Mucosa of gallbladder (tissue), 1 donor: ENCODE measurements at places on chromosomes 13 and 19. TPM values are rescaled to one million over a fixed set of nuclear protein-coding genes. Genes with fewer than 3 reads are reported as not detected.

Gene ZNF132
- total RNA-seq = 12.1 TPM

Gene ZNF382
- 8.4 TPM for total RNA-seq

Gene FARP1
- total RNA-seq = 112 TPM

Gene CCDC194
- 1.0 TPM for total RNA-seq

Gene TDRD12
- total RNA-seq = 1.4 TPM

Gene ATXN8OS
- not detected for total RNA-seq

Gene PLIN5
- 13.6 TPM for total RNA-seq

Gene RXFP2
- not detected for total RNA-seq

Gene SIGLEC7
- 3.5 TPM for total RNA-seq

Gene FUZ
- total RNA-seq = 36.7 TPM

Gene ZSCAN18
- total RNA-seq = 111 TPM

Gene NLRP7
- not detected for total RNA-seq

Gene ELSPBP1
- total RNA-seq = not detected

DNA sequence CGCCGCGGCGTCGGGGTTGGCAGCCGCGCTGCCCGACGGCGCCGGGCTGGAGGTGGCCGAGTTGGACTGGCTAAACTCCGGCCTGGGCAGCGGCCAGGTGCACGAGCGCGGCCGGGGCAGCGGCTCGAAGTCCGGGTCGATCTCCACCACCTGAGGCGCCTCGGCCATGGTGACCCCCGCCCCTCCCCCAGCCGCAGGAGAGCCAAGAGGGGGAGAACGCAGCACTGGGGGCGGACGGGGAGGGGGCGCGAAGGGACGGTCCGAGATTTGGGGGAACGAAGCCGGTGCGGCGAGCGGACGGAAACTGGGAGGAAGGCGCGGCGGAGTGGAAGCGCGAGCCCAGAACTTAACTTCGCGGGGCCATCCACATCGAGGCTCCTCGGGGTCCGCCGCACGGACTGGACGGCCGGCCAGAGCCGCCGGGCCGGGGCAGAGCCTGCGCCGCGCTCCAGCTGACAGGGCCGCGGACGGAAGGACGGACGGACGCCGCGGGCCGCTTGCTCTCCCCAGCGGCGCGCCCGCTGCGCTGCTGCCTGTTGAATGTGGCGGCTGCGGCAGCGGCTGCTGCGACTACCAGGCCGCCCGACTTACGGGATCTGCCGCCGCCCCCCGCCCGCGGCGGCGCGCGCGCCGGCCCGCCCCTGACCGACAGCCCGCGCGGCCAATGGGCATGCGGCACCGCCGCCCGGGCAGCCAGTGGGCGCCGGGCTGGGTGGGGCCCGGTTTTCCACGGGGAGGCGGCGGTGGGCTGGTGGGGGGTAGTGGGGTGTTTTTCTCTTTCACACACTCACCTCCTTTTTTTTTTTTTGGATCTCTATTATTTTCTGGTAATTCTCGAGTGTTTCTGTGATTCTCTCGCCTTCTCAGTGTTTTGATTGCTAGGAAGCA, at the start of gene FOXO1:
TSS of gene FOXO1 (minus strand) at position 597 of the 888 bp plus-strand sequence. CDS start at position 168, 429 bp downstream.
- DNase-seq = peak; percentile 92

- no peak for DNase-seq
These were observed 1551.8 kb downstream of the SLITRK1 start for GRCh38 chr13:82330499-82330898.

DNA sequence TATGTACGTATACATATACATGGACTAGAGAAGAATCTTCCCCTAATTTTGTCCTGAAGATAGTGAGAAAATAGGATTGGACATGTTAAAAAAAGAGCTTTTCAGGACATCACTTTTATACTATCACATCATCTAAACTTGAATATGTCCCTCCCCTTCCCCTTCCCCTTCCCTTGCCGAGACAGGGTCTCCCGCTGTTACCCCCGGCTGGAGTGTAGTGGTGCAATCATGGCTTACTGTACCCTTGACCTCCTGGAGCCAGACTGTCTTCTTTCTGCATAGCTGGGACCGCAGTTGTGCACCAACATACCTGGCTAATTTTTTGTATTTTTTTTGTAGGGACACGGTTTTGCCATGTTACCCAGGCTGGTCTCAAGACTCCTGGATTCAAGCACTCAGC, 6.6 kb downstream of the HNRNPM start:
- no peak for DNase-seq

GRCh38 chr13:21948769-21949474, 278.0 kb downstream of the FGF9 start:
- DNase-seq = no peak

DNA sequence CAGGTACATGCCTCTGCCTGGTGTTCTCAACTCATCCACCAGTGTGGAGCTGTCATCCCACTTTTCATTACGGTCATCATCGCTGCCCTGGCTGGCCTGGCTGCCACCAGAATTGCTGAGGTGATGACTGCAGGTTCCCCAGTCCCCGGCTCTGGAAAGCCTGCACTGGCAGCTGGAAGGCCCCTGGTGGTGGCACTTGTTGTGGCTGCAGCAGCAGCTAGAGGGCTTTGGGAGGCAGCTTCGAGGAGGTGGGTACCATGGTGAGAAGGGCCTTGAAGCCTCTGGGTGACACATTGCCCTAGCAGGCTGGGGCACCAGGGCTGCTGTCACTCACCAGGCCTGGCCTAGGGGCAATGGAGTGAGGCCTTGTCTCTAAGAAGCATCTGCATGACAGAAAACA, 25.3 kb upstream of the ZNF14 start:
- DNase-seq = no peak

- peak; percentile 38 for DNase-seq
These were observed 13.3 kb upstream of the CACNG6 start for GRCh38 chr19:53977991-53978731.

GRCh38 chr13:59261928-59262488, 901.7 kb downstream of the DIAPH3 start:
- no peak for DNase-seq

DNA sequence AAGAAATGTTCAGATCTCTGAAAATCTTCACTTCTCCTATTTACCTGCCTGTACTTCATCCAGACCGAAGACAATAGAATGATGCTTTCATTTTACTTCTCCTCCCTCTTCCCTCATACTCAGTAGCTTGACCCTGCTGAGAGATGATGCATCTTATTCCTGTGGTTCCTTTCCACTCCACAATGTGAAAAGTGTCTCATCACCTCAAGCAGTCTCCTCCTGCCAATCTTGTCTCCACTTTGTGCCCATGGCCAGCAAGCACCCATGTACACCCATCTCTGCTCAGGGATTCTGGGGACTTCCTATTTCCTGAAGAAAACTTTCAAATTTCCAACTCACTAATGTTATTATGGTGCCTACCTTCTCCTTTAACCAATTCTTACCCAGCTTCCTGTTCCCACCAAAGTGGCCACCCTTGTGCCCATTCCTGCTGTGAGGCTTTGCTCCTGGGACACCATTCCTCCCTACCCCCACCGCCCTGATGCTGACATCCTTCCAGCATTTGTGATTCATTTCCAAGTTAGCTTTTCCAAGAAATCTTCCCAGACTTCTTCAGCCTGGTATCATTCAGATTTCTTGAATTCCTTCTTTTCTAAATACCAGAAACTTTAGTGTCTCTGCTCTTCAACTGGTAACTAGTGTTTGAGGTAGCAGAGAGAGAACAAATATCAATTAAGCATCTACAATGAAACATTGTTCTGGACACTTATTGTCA, 212.5 kb downstream of the POSTN start:
- no peak for DNase-seq

GRCh38 chr13:48908381-48909055, 67.2 kb upstream of the FNDC3A start:
- no peak for DNase-seq

DNA sequence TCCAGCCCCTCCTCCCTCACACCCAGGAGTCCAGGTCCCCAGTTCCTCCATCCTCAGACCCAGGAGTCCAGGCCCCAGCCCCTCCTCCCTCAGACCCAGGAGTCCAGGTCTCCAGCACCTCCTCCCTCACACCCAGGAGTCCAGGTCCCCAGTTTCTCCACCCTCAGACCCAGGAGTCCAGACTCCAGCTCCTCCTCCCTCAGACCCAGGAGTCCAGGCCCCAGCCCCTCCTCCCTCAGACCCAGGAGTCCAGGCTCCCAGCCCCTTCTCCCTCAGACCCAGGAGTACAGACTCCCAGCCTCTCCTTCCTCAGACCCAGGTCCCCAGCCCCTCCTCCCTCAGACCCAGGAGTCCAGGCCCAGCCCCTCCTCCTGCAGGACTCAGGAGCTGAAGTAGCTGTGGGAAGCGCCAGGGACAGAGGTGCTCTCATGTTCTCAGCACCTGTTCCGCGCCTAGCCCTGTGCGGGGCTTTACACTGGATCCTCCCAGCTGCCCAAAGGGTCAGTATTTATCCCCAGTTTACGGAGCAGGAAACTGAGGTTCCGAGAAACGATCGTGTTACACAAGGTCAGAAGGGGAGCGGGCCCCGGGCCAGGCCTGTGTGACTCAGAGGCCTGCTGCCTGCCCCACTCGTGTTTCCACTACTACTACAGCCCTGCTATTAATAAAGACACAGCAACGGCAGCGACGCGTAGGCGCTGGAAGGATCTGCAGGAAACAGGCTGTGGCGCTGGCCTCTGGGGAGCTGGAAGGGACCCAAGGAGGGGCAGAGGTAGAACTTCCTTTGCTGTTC, 1.7 kb upstream of the SBK3 start:
- DNase-seq = peak; percentile 71

DNA sequence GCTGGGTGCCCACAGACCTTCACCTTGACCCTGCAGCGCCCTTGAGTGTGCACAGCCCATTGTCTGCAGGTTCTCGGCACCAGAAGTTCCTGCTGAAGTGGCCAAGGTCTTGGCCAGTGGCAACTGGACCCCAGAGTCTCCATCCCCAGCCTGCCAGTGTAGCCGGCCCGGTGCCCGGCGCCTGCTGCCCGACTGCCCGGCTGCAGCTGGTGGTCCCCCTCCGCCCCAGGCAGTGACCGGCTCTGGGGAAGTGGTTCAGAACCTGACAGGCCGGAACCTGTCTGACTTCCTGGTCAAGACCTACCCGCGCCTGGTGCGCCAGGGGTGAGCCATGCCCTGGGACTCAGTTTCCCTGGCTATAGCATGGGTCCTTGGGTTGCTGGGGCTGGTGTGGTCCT, 11.9 kb upstream of the ARHGAP45 start:
- no peak for DNase-seq

DNA sequence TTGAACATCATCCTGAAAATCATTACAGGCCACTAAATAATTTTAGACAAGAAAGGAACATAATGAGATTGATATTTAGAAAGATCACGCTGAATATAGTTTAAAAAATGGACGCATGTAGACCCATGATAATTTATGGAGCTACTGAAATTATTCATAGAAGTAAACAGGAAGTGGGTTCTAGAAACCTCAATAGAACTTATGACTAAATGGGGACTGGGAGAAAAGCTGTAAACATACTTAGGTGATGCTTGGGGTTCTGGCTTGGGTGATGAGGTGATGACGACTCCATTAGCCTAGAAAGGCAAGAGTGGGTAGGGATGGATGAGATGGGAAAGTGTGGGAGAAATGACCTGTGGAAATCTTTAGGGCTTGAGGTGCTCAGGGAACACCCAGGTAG, 484.0 kb downstream of the MYO16 start:
- DNase-seq = no peak

- no peak for DNase-seq
These were observed 13.9 kb downstream of the ERICH6B start for GRCh38 chr13:45601680-45602079.

- no peak for DNase-seq
These were observed 8.3 kb downstream of the GTF3A start for GRCh38 chr13:27432611-27433210.

DNA sequence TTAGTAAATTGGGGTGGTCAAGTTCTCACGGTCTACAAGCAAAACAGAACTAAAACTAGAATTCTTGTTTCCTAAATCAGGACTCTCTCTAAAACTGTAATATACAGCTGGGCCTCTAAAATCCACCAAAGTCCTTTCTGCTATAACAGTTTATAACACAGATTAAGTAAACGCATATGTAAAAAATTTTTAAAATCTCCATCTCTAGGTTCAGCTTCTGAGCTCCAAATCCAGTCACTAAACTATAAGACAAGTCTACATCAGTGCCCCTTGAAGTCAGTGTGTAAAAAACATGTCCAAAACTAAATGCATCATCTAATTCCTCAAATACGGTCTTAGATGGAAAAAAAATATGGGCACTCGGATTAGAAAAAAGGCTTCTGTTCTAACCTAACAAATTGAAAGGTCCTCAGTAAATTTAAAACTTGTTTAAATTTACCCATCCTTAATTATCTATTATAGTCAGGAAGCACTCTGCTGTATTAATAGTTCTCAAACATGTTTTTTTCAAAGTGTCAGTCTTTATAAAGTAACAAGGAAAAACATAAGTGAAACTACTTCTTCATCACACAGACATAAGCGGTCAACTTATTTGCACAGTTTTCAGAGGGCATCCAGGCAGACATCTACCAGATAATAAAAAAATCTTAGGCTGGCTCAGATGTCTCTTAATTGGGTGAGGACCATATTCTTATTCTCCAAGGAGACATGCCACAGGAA, 33.6 kb downstream of the ELF1 start:
- no peak for DNase-seq

- DNase-seq = no peak
These were observed 385.8 kb upstream of the ZNF507 start for GRCh38 chr19:31959527-31960018.

GRCh38 chr13:101624210-101624922, 171.9 kb downstream of the ITGBL1 start:
- no peak for DNase-seq

- no peak for DNase-seq
These were observed 45.5 kb downstream of the ARHGEF7 start for GRCh38 chr13:111160648-111161047.

DNA sequence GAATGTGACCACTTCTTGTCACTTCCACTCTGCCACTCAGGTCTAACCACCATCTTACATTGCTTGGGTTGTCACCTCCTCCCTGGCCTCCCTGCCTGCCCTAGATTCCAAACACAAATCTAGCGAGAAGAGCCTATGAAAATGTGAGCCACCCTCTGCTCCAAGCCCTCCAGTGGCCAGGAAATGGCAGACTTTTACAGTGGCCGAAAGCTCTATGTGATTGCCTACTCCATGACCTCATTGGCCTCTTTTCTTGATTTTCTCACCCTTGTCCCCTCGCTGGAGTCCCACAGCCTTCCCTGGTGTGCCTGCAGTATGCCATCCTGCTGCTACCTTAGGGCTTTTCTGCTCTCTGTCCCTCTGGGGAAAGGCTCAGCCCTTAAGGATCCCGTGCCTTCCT, 84.2 kb downstream of the LRCH1 start:
- no peak for DNase-seq

- no peak for DNase-seq
These were observed 11.4 kb upstream of the PEPD start for GRCh38 chr19:33532859-33533460.

DNA sequence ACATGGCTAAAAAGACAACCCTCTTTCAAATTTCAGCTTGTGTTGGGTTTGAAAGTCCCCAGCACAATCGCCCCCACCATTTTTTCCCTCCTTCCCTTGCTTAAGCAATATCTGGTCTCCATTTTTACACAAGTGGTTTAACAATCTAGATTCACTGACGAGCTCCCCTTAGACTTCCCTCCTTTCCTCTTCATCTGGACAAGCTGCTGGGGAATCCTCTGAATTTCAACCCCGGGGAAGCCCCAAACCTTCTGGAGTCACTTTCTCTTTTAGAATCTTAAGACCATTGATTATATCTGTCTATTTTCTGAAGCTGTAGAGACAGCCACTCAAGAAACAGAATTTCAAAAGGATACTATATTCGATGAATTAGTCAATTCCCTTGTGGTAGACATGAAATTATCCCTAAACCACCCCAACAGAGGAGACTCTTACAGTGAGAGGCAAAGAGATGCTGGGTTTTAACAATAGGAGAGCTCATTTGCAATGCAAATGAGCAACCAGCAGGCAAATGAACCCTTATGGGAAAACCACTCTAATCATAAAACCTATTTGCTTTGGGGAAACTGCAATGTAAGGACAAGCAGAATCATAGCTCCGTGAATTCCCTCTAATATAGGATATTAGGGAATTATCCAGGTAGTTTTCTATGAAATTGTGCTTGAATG, 78.9 kb downstream of the TEX26 start:
- no peak for DNase-seq
